ENCODE measurements at places on chromosomes 6 and 20.

- no peak for DNase-seq
These were observed 65.9 kb downstream of the PPP1R14C start for GRCh38 chr6:150208611-150209352.

GRCh38 chr20:37920679-37921322 is 17.9 kb downstream of the VSTM2L start:
- DNase-seq = no peak

DNA sequence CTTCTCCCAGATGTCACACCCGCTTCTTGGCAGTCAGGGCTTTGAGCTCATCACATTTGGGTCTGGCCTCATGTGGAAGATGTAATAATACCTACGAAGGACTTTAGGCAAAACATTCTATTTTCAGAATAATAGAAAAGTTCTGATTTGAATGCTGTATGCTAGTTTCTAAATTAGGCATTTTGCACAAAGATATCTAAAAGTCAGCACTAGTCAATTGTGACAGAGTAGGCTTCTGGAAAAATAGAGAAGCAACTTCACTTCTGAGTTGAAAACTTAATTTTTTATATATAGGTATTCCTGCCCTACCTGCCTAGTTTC is 38.3 kb upstream of the CD2AP start:
- no peak for DNase-seq

DNA sequence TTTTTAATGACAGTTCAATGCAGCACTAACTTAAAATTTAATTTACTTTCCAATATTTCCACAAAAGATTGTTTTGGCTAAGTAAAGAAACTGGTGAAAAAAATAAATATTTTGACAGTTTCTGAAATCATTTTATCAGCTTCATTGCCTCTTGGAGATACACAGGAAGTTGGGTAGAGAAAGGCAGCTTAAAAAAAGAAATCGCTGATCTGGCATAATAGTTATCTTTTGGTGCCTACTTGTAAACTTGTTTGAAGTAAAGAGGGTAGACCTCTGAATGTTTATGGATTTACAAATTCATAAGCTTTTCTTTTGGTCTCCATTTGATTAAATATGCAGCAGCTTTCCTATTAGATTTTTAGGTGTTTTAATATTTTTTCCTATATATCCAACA is 103.4 kb downstream of the RTN4IP1 start:
- no peak for DNase-seq

- no peak for DNase-seq
These were observed 17.0 kb downstream of the CST9 start for GRCh38 chr20:23588434-23589403.

DNA sequence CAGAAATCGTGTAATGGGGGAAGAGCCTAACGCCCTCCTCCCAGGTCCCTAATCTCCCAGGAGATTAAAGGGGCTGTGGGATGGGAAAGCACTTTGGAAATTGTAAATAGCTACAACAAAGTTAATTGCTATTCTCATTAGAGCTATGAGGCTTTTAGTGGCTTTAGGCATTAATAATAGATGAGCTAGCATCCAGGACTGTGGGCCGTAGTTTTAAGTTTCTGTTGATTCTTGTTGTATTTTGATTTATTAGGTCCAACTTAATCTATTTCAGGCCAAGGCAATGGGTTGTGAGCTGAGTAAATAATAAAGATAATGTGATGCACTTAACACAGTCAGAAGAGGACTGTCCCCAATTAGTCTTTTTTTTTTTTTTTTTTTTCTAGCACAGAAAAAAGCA is 67.7 kb downstream of the ANKRD6 start:
- no peak for DNase-seq

GRCh38 chr20:58684291-58684690 is 8.3 kb upstream of the NPEPL1 start:
- no peak for DNase-seq

- DNase-seq = no peak
These were observed 140.4 kb upstream of the COL21A1 start for GRCh38 chr6:56387621-56388414.

DNA sequence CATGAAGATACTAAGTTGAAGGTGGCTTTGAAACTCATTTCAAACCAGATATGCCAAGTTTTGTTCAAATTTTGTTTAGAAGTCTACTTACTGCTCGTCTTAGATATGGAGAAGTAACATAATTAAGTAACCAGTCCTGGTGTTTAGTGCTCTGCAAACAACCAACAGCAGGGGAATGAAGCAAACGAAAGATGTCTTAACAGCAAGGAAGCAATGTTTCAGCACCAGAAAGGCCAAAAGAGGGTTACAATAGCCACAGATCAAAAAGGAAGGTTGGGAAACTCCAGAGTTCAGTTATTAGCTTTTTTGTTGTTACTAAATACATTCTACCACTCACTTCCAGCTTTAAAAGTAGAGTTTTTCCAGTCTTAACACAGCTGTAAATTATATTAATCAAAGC is 45.1 kb downstream of the LHFPL5 start:
- no peak for DNase-seq

- no peak for DNase-seq
These were observed 105.7 kb downstream of the MTHFD1L start for GRCh38 chr6:150971219-150971618.

DNA sequence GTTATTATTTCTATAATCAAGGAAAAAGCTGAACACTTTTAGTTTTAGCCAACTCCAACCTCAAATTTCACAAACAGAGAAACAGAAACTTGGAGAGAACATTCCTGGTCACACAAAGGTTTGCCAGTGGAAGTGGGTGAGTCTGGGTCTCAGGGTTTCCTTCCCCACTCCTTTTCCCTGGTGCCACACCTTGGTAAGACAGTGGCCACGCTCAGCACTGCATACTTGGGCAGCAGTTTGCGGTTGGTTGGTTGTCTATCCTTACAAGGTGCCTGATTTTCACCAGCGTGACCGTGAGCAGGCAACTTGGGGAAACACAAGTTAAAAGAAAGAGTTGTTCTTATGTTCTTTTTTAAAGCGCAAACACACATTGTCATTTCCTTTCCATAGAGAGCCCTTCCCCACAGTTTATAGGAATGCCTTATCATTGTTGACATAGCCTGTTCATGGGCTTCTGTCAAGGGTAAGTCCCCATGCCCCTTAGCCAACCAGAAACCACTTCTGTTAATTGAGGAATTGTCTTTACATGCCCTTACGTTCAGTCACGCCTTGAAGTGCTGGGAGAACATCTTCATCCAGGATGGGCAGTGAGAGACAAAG is 82.2 kb downstream of the RIN2 start:
- no peak for DNase-seq
